ENCODE measurements at places on chromosomes 16 and 17.

DNA sequence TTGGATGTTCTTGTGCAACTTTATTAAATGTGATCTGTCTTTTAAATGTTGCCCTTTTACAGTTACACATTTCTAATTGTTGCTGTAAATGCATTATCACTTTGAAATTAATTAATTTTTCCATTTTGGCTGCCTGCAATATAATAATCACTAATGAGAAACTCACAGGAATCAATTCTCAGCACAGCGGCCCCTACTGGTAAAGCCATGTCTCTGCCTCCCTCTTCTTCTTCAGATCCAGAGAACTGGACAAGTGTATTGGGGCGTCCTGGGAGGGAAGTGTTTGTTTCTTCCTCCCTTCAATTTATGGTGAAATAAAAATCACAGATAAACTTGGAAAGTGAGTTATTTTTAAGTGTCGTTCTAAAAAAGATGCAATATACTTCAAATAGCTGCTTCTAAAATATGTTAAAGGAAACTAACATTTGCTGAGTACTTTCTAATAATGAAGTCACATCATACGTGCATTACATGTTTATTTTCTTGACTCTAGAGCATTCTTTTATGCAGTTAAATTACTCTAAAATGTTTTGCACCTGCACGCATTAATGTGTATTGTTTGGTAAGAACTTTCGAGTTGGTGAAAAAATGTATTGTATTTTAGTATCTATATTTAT lies 338.0 kb downstream of the WWOX start:
- DNase-seq: no peak

DNA sequence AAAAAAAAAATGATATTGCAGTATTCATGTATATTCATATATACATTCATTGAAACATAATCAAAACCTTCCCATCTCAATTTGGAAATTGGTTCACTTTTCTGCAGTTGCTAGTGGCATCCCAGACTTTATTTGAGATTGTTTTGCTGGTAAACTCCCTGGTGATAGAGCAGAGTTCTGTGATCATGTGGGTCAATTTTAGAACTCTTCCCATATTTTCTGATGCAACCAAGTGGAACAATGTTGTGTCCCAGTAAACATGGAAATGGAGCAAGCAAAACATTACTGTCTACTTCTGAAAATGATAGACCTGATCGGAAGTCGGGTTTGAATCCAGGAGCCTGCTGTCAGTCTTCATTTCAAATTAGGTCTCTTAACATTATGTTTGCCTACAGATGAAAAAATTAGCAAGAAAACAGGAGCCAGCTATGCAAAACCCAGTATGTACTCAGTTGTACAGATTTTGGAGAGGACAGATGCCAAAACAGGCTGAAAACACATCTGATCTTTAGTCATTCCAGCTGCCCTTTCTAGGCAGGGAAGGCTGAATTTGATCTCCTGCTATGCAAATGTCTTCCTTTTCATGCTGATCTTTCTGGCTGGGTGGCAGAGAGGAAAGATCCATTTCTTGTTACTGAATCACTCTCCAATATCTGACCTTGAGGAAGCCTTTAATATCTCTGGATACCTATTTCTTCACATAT lies 786.6 kb upstream of the SOX9 start:
- DNase-seq: peak; percentile 44

- no peak for DNase-seq
Measured at GRCh38 chr16:30565526-30565925, 6.0 kb downstream of the ZNF688 start.

DNA sequence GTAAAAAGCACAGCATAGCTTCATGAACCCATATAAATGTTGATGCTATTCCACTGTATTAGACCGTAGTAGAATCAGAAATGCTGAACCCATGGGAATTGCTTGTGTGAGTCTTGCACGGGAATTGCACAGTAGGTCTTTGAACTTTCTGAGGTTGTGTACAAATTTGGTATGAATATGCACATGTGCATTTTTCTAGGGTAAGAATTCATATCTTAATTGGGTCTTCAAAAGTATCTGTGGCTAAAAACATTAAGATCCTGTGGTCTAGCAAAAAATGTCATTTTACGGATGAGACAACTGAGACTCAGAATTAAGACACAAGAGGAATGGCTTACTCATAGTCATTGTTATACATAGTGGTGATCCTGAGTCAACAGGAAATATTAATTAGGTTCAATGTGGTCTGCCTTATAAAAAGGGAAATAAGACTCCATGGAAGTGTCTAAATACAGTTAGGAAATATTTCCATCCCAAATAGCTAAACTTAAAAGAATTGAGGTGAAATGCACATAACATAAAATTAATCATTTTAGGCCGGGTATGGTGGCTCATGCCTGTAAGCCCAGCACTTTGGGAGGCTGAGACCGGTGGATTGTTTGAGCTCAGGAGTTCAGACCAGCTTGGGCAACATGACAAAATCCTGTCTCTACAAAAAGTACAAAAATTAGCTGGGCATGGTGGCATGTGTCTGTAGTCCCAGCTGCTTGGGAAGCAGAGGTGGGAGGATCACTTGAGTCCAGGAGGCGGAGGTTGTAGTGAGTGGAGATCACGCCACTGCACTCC lies 22.8 kb downstream of the TAOK1 start:
- no peak for DNase-seq
